CD4-positive, alpha-beta memory T cell (primary cell): ENCODE measurements at places on chromosomes 5 and 9.

DNA sequence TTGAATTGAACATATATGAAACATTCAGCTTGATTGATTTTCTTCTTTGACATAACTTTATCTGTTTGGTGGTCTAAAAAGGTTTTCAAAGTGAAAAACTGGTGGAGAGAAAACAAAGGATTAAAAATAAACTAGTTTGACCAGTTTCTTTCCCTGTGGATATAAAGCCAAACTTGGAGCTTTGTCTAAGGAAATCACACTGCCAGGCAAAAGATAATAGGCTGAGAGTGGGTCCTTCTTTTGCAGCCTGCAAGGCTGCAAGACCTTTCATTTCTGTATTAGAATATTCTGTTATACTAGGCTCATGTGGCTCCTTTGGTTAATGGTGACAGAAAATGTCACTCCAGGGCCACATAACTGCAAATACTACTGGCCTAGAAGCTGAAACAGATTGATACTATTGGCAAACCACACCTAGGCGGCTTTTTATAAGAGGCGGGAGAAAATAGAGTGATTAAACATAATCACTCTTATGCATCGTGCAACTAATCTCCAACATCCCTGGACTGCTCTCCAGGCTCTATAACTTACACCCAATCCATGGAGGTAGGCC lies 129.1 kb upstream of the ZNF462 start:
- DNase-seq, result no peak

DNA sequence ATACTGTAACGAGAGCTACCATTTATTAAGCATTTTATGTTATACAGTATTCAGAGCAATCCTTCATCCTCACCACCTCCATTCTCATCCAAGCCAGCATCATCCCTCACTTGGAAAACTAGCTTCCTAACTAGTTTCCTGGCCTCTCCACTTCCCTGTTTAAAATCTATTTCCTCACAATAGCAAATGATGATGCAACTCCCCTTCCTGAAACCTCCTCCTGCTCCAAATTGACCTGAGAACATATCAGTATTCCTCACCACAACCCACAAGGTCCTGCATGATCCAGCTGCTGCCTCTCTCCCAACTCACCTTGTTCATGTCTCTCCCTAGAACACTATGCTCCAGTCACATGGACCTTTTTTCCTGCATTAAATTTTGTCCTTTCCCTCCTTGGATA lies 4.3 kb upstream of the SLC36A2 start:
- DNase-seq, result no peak

- DNase-seq, result no peak
Observed at GRCh38 chr5:93993161-93993560, 251.8 kb upstream of the POU5F2 start.

GRCh38 chr9:123335986-123336329 lies 20.0 kb upstream of the CRB2 start:
- DNase-seq, result no peak

DNA sequence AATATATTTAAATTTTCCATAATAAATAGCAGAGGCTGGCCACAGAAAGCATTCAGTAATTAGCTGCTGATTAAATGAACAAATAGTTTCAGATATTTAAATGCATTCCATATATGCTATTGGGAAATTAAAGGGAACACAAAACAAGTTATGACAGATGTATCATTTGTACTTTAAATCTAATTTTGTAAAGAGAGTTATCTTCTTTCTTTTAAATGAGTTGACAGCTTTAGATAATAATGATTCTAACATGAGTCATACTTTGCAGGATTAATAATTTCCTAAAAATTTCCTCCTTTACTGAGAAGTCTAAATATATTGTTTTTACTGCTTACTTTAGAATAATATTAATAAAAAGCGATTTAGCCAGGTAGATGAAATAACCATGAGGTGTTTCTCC lies 320.1 kb downstream of the ADAMTS6 start:
- no peak for DNase-seq

- DNase-seq, result no peak
Observed at GRCh38 chr5:44495280-44495679, 106.1 kb upstream of the FGF10 start.

GRCh38 chr5:79621056-79621455 lies 8.8 kb downstream of the TENT2 start:
- DNase-seq, result no peak

GRCh38 chr5:172175263-172175719 lies 12.7 kb downstream of the STK10 start:
- DNase-seq, result peak; percentile 89

DNA sequence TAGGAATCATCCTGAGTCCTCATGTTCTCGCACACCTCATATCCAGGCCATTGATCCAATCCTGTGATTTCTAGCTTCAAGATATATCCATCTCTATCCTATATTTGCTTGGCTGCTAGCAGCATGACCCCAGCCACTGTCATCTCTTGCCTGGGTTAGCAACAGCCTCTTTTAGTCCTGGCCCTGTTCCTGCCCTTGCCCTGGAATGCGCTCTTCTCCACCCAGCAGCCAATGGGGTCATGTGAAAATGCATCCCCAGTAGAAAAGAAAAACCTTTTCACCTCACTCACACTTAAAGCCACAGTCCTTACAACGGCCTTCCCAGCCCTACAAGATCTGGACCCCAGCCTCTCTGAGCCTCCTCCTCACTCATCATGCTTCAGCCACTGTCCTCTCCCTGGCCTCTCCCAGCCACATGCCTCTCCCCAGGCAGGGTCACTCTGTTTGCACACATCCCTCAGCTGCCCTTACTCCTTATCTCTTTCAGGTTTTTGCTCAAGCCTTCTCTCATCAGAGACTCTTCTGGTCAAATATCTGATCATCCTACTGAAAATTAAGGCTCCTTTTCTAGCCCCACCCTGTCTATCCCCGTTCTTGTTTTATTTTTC lies 34.3 kb upstream of the NR3C1 start:
- no peak for DNase-seq

DNA sequence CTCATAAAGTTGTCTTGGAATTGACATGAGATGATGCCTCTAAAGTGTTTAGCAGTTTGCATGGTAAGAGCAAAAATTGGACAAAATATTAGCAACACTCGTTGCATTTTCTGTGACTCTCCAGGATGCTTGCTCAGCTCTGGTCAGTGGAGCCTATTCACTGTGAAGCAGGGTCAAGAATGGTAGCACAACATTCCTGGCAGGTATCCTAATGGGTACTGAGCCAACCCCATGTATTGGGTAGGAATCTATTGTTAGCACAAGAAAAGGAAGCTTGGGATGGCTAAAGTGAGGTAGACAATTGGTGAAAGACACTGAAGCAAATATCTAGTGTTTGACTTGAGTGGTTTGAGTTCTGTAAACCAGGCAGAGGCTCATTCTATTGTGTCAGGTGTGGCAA lies 10.4 kb upstream of the ACTBL2 start:
- DNase-seq, result no peak

DNA sequence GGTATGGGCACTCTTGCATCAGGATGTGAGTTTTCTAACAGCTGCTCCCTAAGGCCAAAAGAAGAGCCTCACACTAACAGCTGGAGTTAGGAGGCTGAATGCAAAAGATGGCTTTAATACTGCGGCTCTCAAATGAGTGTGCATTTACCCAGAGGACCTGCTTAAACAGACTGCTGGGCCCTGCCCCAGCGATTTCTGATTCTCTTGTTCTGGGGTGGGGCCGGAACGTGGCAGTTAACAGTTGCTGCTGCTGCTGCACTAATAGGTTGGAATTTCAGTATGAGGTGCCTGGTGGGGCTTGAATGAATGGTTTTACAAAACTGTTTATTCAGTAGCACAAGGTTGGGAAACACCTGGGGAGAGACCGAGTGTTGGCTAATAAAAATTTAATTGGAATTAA lies 26.1 kb downstream of the HMGCR start:
- DNase-seq, result no peak

DNA sequence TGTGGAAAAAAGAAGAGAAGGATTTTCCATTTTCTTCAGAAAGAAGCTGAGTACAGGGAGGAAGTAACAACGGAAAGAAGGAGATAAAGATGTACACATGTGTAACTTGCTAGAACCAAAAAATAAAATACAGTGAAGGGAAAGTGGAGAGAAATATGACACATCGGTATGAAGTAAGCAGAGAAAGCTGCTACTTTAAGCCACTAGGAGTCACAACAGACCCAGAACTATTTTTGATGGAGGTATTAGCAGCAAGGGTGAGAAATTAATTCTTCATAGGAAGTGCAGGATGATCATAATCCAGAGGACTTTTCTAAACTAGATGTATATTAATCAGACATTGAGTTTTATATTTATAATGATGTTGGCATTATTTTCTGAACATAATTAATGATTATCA lies 88.5 kb downstream of the FAM174A start:
- DNase-seq, result peak; percentile 33

DNA sequence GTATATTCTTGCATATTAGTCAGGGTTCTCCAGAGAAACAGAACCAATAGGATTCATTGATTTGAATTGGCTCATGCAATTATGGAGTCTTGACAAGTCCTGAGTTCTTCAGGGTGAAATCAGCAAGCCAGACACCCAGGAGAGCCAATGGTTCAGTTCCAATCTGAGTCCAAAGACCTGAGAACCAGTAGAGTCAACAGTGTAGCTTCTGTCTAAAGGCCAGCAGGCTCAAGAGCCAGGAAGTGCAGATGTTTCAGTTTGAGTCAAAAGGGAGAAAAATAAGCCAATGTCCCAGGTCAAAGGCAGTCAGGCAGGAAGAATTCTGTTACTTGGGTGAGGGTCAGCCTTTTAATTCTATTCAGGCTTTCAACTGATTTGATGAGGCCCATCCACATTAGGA lies 37.8 kb upstream of the ANKRD34B start:
- no peak for DNase-seq

GRCh38 chr9:109289186-109289585 lies 31.7 kb downstream of the EPB41L4B start:
- no peak for DNase-seq

DNA sequence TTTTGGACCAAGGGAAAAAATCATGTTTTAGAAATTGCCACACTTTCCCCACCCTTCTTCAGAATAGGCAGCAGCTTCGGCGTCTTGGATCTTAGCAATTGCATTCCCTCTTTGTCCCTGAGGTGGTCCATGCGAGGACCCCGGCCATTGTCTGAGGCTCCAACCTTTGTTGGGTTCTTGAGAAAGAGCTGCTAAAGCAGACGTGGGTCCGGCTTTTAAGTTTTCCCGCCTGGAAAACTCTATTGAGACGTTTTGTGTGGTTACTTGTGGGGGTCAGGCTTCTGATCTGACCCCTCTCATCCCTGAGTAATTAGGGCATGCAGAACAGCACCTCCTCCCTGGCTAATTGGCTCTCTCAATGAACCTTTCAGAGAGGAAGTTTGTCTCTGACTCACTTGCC lies 509.6 kb upstream of the TNC start:
- DNase-seq, result no peak

DNA sequence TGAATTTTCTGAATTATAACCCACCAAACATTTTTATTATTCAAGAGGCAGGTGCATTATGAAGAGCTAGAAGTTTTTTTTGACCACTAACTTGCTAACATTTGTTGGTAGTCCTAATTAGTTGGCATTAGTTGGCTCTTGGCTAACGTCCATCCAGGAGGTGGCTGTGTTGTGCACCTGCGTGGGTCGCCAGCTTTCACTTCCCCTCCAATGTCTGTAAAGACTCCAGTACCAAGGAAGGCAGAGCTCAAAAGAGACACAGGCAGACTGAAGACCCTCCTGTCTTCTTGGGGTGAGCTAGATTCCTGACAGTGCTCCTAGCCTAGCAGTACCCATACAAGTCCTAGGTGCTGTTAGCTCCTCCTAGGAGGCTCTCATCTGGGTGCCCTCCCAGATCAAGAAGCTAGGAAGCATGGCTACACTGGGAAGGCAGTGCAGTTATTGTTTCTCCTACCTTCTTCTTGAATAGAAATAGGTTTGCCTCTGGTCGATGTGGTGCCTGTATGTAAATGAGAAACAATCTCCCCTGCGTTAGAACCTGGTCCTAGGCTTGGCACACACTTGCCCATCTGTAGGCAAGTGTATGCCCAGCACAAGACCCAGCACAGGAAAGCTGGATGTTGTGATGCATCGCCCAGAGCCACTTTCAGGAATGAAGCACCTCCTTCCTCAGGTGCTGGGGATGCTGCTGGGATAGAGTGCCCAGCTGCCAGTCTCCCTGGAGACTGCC lies 190.9 kb downstream of the ICE1 start:
- DNase-seq, result no peak

GRCh38 chr9:92749934-92750315 lies 14.7 kb downstream of the BICD2 start:
- DNase-seq, result no peak

- DNase-seq, result no peak
Observed at GRCh38 chr5:124263680-124264491, 482.6 kb downstream of the ZNF608 start.

DNA sequence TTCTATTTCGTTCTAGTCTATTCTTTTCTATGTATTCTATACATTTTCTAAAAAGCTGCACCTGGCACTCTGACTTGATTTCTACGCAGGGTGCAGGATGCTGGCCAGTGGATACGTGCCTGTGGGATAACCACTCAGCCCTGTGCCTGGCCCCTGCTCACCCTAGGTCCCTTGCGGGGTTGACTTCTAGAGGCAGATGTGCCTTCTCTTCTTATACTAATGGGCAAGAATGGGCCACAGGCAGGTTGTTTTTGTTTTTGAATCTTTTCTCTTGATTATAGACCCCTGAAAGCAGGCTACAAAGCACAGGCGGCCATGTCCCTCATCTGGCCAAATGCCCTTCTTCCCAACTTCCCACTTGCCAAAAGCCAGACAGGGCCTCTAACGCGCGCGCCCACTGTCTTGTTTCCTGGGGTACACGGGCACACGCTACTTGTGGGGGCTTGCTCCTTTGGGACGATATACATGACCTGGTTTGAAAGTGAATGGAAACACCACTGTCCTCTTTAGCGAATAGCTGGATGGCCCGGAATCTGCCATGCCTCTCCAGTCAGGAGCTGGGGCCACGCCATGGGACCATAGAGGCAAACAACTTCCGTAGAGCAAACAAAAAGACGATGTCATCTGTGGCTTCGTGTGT lies 162.7 kb upstream of the IRX2 start:
- no peak for DNase-seq

GRCh38 chr5:163914910-163915309 lies 409.5 kb downstream of the MAT2B start:
- DNase-seq, result no peak

DNA sequence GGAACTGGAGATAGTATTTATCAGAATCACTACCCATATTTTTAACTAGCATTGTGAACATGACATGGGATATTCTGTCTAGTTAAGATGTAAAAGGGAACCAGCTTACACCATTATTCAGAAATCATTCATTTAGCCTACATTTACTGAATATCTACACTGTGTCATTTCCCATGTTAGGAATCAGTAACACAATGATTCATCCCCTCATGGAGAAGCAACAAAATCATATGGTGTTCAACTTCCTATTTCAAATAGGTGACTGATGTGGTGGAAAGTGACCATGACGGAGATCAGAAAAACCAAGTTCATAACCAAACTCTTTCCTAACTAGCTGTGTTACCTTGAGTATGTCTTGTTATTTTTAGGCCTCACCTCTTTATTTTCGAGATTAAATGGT lies 550.0 kb upstream of the TUSC1 start:
- DNase-seq, result no peak
